ENCODE measurements at places on chromosomes 1 and 21.
A peak's percentile ranks its signal among the peaks of the same experiment; 100 is the strongest.

DNA sequence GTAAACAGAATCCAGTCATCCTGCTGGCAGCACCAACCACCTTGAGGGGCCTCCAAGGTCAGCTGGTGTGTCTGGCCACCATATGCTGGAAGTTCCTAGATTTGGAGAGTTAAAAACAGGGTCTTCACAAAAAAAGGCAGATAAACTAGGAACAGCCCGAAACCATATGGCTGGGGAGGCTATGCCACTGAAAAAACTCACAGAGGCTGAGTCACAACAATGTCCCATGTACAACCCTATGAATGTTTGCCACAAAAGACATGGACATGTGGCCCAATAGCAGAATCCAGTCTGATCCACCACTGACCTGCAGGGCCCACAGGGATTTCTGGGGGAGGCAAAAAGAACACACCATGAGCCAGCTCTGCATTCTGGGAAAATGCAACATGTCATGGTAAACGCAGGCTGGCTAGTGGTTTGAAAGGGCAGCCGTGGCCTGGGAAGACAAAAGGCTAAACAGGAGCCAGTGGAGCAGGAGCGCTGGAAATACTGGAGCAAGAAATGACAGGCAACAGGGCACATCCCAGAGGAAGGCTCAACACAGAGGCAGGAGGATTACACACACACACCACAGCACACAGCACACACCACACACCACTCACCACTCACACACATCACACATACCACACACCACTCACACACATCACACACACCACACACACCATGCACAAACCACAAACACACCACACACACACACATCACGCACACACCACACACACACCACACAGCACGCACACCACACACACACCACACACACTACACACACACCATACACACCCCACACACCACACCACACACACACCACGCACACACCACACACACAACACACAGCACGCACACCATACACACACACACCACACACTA, 55.4 kb downstream of the HSF2BP start:
- DNase-seq = no peak

DNA sequence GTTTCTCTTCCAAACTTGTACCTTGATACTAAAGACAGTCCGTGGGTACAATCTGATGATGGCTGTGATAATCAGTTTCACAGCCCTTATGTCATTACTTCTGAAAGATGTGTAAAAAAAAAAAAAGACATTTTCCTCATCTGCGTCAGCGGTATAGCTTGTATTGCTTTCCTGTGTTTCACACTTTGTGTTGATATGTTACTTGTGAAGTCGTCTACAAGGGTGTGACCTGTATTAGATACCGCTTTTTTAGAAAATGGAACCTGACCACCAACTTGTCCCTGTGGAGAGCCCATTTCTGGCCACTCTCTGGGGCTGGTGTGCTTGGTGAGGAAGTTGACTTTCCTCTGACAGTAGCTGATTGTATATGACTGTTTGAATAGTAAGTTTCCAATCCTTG, 50.5 kb downstream of the PEX14 start:
- DNase-seq = no peak

DNA sequence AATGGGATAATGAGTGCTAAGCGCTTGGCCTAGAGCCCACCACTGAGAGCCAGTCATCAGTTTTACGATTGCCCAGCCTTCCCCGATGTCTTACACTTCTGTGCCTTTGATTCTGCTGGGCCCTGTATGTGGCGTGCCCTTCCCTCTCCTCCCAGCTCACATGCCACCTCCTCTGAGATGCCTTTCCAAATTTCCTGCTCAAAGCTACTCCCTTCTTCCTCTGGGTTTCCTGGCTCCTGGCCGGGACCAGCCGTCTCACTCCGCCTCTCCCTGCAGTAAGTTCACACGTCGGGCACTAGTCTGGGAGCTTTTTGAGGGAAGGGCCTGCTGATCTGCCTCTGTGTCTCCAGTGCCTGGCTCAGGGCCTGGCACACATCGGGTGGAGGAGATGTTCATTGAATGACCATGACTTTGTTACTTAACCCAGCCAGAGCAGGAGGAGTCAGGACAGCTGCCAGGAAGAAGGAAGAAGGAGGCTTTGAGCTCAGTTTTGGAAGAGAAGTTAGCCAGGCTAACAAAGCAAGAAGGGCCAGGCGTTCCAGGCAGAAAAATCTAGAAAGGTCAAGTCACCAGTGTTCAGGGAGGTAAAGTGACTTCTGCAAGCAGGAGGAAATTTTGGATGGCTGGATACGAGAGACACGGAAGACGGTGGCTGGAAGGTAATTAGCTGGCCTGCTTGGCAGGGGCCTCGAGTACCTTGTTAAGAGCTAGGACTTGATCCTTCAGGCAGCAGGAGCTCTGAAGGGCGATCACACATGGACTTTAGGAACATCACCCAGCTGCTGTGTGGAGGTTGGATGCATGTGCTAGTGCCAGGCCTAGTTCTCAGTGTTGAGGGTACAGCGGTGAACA, 63.6 kb downstream of the EPHB2 start:
- peak; percentile 86 for DNase-seq

DNA sequence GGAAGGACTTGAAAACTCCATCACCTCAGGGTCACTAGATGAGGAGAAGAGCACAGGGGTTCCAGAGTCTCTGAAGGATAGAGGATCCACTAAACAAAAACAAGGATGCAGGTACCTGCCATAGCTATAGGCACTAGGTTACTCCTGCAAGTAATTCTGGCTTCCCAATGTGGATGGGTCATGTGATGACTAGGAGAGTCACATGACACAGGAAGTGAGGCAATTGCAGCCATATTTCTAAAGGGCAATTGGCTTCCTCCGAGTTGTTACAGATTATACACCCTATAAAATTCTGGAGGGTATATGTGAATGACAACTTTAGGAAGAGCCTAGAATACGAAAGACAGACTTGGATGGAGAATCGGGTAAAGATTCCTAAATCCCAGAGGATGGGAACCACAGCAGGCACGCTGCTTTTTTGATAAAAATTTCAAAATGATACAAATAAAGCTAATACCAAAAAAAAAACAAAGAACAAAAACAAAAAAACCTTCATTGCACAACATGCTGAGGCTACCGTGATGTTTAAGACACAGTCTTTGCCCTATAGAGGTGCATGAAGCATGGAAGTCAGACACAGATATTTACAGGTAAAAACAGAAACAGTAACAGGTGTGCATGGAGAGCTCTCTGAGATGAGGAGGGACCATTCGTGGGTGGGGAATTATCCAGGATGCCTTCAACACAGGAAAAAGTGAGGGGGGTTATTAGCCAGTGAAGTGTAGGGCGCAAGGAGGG, 10.5 kb downstream of the MTX1 start:
- no peak for DNase-seq

DNA sequence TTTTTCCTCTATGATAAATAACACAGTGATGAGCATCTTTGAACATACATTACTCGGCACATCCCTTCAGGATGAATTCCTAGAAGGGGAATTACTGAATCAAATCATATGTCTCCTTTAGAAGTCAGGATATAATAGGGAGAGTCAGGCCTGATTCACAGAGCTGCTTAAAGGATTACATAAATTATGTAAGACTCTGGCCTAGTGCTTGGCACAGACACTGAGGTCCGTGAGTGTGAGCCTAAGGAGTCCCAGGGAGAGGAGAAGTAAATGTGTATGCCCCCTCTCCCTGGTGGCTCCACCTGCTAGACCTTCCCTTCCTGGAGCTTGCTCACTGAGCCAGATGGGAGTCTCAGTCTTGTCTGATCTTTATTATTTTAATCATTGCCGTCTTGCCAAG, 8.6 kb upstream of the FOXE3 start:
- DNase-seq = no peak

GRCh38 chr1:117694543-117694942, 88.7 kb downstream of the TENT5C start:
- DNase-seq = no peak

GRCh38 chr1:53807916-53808315, 30.2 kb downstream of the NDC1 start:
- DNase-seq = no peak

DNA sequence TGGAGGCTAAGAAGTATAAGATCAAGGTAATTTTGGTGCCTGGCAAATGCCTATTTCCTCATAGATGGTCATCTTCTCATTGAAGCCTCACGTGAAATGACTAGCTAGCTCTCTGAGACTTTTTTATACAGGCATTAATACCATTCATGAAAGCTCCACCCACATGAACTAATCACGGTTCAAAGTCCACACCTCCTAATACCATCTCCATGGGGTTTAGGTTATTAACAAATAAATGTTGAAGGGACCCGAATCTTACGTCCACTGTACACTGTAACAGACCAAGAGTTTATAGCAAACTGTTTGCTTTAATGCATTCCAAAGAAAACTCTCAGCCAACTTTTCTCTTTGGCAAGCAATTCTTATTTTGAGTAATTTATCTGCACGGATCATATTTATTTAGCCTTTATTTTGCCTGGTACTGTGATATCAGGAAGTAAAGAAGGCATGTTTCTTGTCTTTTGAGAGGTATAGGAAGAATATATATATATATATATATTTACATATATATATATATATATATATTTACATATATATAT, 296.1 kb upstream of the LRRC7 start:
- DNase-seq = no peak

GRCh38 chr21:36569511-36569910, 89.6 kb upstream of the CLDN14 start:
- DNase-seq = no peak

- no peak for DNase-seq
Measured at GRCh38 chr1:203518541-203518940, 24.6 kb downstream of the OPTC start.

DNA sequence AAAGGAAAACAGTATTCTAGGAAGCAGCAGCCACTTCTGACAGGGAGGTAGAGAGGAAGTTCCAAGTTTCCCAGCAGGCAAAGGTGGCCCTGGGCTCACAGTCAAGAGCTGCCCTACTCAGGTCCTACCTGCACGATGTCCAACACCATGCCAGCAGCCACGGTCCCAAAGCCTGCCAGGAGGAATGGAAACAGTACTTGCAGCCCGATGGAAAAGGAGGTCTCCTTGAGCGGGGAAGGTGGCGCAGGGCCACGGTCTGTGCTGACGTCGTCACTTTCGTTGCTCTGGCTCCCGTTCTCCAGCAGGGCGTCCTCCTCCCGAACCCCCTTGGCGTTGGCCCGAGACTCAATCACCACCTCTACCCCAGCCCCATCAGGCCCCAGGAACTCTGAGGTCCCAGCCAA, 3.1 kb downstream of the SLC41A1 start:
- no peak for DNase-seq

GRCh38 chr1:203082571-203083462, 3.0 kb downstream of the MYOG start:
- DNase-seq = no peak

GRCh38 chr1:167090314-167090942, at the start of gene GPA33:
Gene GPA33, minus strand, starts transcription at chr1:167090377. Its CDS starts 90 bp downstream, at chr1:167090287.
- no peak for DNase-seq

GRCh38 chr1:116767782-116768382, 13.7 kb downstream of the CD2 start:
- no peak for DNase-seq

All from ovary (tissue), 10 donors.